Spinal cord (tissue), 10 donors: ENCODE measurements at places on chromosomes 5 and 9. TPM values are rescaled to one million over a fixed set of nuclear protein-coding genes. Genes with fewer than 3 reads are reported as not detected.

Gene RNF183
- 0.11 TPM for total RNA-seq

Gene FAF2
- 43.5 TPM for total RNA-seq

Gene PCSK1
- 2.4 TPM for total RNA-seq

Gene SH2D3C
- 11.6 TPM for total RNA-seq

Gene CTNND2
- total RNA-seq = 36.5 TPM

Gene CDKN2B-AS1
- total RNA-seq = 0.50 TPM

Gene ASS1
- 61.1 TPM for total RNA-seq

Gene ST6GALNAC6
- 24.6 TPM for total RNA-seq

Gene PAEP
- 0.55 TPM for total RNA-seq

Gene C9orf43
- 0.69 TPM for total RNA-seq

Gene C9
- 0.10 TPM for total RNA-seq

Gene MOB3B
- total RNA-seq = 9.4 TPM

Gene CCDC187
- total RNA-seq = 0.33 TPM

Gene IL17B
- 2.9 TPM for total RNA-seq

Gene SPINK7
- total RNA-seq = not detected

Gene CDKN2A
- total RNA-seq = 0.40 TPM

Gene C9orf50
- total RNA-seq = not detected

Gene PCDHGA6
- total RNA-seq = 8.5 TPM

Gene SHOC1
- total RNA-seq = not detected

Gene SURF4
- total RNA-seq = 144 TPM

Gene ALDH7A1
- total RNA-seq = 49.1 TPM

Gene UBE2QL1
- total RNA-seq = 9.3 TPM

Gene SLC38A9
- 32.6 TPM for total RNA-seq

Gene GABRA6
- total RNA-seq = not detected

Gene PCDHB13
- total RNA-seq = 4.5 TPM

Gene F12
- total RNA-seq = 1.9 TPM
